ENCODE measurements at places on chromosomes 7 and 10.

GRCh38 chr7:108340856-108341411, 115.3 kb downstream of the NRCAM start:
- no peak for DNase-seq

DNA sequence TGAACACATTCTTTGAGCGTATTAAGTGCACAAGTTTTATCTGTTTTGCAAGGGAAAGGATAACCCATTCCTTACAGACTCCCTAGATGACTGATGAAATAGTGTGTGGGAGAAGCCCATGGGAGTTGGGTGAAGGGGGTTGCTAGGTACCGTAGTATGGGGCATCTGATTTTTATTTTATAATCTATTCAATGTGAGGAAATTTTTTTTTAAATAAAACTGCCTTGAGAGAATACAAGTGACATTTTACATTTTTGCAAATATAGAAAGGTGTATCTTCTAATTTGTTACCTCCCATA, 1.4 kb downstream of the BTAF1 start:
- DNase-seq, result peak; percentile 44

DNA sequence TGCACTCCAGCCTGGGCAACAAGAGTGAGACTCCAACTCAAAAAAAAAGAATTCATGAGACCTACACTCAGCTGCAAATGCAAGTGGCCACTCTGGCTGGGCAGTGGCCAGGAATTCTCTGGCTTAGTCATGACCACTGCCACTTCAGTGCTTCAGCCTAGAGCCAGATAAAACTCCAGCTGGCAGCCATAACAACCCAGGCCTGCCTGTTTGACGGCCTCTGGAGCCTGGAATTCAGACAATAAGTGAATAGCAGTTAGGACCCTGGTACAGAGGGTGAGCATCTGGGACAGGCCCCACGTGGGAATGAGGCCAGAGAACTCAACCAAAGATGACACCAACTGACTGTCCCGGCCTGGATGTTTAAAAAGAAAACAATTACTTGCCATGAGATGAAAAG, 18.9 kb downstream of the RCC1L start:
- peak; percentile 83 for DNase-seq

GRCh38 chr10:94316560-94316959, 46.2 kb downstream of the NOC3L start:
- DNase-seq, result peak; percentile 28

DNA sequence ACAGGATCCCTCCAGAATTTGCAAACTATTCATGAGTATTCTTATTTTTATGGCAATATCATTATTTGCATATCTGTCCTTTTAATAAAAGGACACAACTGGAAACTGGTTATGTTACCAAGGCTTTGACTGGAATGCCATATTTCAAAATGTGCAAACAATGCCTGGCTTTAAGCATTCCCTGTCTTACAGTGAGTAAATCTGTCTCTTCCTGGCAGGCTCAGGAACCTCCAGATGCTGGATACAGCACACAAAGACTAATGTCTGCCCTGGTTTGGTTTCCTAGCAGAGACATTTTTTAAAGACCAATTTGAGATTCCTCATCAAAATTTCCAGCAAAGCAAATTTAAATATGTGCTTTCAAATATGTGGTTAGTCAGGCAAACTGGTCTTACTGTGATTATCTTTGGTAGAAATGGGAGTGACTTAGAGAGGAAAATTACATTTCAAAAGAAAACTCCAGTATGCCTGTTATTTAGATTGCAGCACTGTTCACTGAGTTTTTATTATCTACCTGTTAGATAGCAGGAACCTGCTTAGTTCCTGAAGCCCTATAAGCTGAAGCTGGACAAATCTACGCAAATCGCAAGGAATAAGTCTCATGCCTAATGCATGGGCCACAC, 31.3 kb downstream of the RNF216 start:
- DNase-seq, result peak; percentile 22
